ENCODE measurements at places on chromosomes 16 and 17.

GRCh38 chr17:16013943-16014407, 14.4 kb downstream of the TTC19 start:
- peak; percentile 31 for DNase-seq

DNA sequence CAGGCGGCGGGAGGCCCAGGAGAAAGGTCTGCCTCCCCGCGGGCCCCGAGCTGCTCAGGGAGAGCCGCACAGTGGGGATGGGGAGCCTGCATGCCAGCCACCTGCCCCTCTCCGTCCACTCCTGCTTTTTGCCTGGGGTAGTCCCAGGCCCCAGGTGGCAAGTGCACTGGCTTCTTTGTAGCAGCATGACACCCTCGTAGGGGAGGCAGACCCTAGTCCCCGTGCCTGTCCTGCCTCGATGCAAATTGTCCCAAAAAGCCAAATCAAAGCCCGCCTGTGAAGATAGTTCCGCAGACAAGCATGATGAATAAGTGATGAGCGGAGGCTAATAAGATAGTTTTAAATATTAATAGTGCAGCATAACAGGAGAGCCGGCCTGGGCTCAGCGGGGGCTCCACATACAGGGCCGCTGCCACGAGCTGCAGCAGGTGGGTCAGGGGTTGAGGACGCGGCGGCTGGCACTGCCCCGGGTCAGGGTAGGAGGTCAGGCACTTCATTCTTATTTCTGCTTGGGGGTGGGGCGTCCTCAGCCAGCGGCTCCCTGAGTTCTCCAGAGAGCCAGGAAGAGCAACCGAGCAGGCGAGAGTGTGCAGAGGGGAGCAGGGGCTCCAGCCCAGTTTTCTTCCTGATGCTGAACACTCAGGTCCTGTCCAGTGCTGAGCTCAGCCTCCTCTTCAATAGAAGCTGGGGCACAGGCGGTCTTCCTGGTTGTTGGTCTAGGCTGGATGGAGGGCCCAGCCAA, 26.8 kb downstream of the GINS2 start:
- no peak for DNase-seq

- DNase-seq: no peak
Measured at GRCh38 chr16:55035029-55035428, 104.4 kb downstream of the IRX5 start.

- peak; percentile 98 for DNase-seq
Measured at GRCh38 chr17:44556832-44557606, at the start of gene FZD2. Gene FZD2 (plus strand): TSS chr17:44557484. CDS start chr17:44557689, 205 bp downstream.

GRCh38 chr16:11140867-11141266, 115.1 kb downstream of the SOCS1 start:
- no peak for DNase-seq

DNA sequence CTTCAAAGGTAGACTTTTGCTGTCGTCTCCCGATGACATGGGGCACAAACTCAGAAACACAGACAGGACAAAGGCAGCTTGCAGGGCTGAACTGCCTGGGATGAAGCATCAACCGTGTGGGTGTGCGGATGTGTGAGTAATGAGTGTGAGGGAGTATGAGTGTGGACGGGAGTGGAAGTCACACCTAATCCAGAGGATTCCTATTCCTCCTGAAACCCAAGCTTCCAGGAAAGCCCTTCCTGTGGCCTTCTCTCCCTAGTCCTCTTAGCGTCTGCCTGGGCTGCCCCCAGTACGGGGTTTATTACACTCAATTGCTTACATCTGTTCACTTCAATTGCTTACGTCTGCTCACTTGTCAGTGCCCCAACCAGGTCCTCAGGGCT, 2.3 kb upstream of the IL4R start:
- no peak for DNase-seq

- DNase-seq: no peak
Measured at GRCh38 chr16:31301708-31302400, 42.1 kb downstream of the ITGAM start.

DNA sequence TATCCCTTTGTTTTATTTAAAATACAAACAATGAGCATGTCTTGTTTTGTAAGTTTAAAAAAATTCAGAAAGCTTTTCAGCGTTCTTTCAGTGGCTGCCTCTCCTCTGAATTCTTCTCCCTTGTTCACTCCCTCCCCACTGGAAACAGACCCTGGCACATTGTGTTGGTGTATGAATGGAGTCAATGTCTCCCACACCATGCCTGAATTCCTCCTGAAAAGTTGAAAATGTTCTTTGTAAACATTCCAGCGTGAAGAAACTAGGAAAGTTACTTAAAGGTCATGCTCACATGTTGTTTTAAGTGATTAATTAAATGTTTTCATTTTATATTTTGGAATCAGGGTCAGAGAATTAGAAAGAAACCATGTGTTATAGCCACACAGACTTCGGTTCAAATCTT, 136.9 kb upstream of the DYNLRB2 start:
- DNase-seq: no peak

GRCh38 chr16:87954361-87954760, 3.1 kb downstream of the BANP start:
- DNase-seq: no peak

DNA sequence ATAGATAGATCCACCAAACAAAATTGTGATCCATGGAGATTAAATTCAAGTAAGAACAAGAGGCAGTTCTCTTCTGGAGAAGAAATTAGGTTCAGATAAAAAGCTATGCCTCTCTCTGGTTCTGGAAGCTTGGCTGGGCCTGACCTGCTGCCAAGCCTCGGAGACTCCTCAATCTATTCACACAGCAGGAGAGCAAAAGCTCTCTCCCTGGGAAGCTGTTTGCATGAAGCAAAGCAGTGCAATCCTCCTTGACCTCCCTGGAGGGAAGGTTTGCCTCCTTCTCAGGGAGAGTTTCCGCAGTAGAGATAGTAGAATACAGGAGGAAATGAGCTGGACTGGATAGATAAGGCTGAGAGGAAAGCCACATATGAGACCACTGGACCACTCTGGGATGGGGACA, 78.1 kb upstream of the GNAO1 start:
- DNase-seq: no peak

DNA sequence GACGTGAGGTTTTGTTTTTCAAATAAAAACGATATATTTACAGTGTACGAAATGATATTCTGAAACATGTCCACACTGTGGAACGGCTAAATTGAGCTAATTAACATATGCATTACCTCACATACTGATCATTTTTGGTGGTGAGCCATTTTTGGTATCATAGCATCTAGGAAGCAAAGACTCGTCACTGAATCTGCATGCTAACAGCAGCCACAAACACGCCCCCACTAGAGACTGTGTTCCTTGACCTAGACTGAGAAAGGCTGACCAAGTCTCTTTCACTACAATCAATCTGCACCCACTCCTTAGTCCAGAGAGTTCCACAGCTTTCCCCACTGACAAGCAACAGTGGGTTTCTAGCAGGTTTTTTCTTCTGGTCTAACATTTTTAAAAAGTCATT, 29.5 kb downstream of the NPLOC4 start:
- no peak for DNase-seq

GRCh38 chr17:68161644-68162428, 86.0 kb upstream of the AMZ2 start:
- DNase-seq: no peak

GRCh38 chr17:47663912-47664623, 14.3 kb downstream of the KPNB1 start:
- DNase-seq: peak; percentile 47

GRCh38 chr16:59324462-59324861, 590.3 kb upstream of the GOT2 start:
- DNase-seq: no peak

DNA sequence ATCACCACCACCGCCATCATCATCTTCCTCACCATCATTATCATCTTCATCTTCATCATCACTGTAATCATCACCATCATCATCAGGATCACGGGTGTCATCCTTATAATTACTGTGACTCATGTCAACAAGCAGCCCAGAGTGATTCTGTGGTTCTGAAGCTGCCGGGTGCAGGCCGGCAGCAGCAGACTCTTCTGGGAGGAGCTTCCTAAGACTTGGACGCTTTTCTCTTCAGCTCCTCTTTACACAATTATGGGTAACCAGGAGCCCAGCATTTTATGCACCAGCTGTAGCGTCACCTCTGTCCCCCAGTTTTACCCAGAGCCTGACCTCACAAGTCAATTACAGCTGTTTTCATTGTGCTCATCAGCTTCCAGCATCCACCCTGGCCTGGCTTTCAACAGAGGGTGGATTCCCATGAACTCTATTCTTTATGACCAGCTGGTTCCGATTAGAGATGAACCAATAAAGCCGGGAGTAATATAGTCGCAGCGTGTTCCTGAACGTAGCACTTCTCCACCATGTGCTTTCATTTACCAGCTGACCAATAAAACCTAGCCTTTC, 275.8 kb downstream of the FOXL1 start:
- DNase-seq: peak; percentile 85

GRCh38 chr16:58195344-58195743, 2.6 kb downstream of the CSNK2A2 start:
- DNase-seq: no peak

DNA sequence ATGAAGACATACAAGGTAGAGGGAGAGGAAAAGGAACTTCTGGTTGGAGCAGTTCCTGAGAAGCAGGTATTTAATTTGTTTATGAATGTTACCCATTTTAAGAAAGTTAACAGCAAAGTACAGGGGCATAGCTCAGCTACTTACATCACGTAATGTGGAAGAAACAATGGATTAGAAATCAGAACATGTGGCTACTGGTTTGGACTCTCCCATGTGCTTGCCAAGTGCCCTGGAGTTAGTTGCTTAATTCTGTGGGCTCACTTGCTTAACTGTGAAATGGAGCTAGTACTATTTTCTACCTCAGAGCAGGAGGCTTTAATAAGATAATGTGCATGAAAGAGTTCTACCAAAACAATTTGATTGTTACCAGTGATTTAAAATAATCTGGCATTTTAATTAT, 27.3 kb downstream of the RSPRY1 start:
- DNase-seq: no peak

GRCh38 chr17:69978056-69978646, 96.9 kb upstream of the KCNJ16 start:
- DNase-seq: no peak

DNA sequence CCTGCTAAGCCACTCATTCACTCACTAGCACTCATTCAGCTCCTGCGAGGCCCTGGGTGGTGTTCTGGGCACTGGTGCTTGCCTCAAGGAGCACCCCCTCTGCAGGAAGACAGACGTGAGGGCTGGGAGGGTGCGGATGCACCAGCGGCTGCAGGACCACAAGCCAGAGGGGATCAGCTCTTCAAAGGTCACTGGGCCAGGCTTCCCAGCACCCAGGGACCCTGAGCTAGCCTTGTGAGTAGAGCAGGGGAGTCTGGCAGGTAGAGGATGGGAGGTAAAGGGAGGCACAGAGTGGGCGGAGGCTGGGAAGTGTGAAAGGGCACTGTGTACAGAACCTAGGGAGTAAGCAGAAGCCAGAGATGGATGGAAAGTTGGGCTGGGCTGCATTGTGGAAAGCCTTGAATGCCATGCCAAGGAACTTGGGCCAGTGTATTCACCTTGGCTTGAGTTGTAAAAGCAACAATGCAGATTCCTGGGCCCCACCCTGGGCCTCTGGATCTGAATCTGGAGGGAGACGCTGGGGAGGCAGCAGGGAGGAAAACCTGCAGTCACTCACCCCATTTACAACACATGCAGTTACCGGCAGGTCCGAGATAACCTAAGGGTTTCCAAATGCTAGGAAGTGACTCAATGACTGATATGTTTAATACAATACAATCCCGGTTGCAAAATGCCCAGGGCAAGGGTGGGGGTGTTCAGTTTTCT, 1.7 kb downstream of the IL4R start:
- no peak for DNase-seq

- peak; percentile 30 for DNase-seq
Measured at GRCh38 chr17:19766421-19767270, 18.5 kb upstream of the ALDH3A1 start.

- DNase-seq: no peak
Measured at GRCh38 chr16:61926766-61927165, 109.5 kb downstream of the CDH8 start.

DNA sequence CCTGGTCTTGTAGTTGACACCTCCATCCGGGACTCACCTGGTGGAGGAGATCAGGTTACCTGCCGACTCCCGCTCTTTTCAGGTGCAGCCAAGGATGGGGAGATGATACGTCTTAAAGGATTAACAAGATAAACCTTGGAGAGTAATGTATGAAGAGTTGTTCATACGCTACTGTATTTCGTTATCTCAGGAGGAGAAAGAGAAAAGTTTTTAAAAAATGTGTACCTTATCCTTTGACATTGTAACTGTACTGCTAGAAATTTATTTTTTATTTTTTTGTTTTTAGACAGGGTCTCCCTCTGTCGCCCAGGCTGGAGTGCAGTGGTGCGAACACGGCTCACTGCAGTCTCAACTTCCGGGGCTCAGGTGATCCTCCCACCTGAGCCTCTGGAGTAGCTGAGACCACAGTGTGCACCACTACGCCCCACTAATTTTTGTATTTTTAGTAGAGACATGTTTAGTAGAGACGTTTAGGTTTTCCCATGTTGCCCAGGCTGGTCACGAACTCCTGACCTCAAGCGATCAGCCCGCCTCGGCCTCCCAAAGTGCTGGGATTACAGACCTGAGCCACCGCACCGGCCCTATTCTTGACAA, 764 bp upstream of the SMURF2 start:
- no peak for DNase-seq

GRCh38 chr17:75806822-75807500, 22.4 kb downstream of the UNK start:
- no peak for DNase-seq
